Fibroblast of skin of scalp (primary cell): ENCODE measurements at places on chromosomes 3 and 15.

DNA sequence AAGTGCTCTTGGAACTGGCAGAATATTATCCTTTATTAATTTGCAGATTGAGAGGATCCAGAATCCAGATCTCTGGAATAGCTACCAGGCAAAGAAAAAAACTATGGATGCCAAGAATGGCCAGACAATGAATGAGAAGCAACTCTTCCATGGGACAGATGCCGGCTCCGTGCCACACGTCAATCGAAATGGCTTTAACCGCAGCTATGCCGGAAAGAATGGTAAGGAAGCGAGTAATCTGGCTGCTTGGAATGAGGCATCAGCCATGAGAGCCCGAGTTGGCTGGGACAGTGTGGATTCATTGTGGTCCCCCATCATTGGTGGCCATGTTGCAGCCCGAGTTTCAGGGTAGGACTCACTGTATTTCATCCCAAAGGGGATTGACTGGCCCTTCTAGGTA lies 47.1 kb downstream of the PARP14 start:
- peak; percentile 8 for DNase-seq

- no peak for DNase-seq
Observed at GRCh38 chr15:76200641-76201105, 110.6 kb downstream of the ETFA start.

- no peak for DNase-seq
Observed at GRCh38 chr3:38707730-38708129, 58.2 kb upstream of the SCN5A start.

DNA sequence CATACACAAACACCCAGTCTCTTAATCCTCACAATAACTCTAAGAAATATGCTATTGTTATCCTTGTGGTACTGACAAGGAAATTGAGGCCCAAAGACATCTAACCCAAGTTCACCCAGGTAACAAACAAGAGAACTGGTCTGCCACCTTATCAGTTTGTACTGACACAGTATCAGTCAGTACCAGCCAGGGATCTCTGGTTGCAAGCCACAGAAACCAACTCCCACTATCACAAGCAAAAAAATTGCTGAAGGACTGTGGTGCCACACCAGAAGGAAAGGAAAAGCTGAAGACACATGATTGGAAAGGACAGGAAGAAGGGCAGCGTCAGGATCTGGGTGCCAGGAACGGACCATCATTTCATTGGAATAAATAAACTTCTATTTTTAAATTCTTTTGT lies 63.8 kb upstream of the GLCE start:
- DNase-seq, result no peak
